ENCODE measurements at places on chromosomes 13 and 19.

DNA sequence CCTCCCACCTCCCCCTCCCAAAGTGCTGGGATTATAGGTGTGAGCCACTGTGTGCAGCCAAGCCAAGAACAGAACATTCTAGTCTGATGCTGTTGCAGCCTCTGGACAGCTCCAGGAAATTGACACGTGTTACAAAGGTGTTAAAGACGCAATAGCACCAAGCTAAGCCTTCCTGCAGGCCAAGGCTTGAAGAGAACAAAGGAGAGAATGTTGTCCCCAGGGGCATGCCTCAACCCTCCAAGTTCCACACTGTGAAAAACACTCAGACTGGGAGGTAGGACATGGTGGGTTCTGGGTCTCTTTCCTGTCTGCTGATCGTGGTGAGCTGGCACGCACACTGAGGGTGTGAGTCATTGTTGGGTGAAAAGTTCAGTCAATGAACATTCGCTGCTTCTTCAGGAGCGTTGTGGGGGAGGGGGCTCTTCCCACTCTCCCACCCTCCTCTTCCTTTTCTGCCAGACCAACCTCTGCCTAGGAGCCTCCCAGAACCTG lies 5.3 kb upstream of the PTPRS start:
- DNase-seq: no peak

GRCh38 chr13:29830000-29830399 lies 20.4 kb downstream of the UBL3 start:
- DNase-seq: no peak

DNA sequence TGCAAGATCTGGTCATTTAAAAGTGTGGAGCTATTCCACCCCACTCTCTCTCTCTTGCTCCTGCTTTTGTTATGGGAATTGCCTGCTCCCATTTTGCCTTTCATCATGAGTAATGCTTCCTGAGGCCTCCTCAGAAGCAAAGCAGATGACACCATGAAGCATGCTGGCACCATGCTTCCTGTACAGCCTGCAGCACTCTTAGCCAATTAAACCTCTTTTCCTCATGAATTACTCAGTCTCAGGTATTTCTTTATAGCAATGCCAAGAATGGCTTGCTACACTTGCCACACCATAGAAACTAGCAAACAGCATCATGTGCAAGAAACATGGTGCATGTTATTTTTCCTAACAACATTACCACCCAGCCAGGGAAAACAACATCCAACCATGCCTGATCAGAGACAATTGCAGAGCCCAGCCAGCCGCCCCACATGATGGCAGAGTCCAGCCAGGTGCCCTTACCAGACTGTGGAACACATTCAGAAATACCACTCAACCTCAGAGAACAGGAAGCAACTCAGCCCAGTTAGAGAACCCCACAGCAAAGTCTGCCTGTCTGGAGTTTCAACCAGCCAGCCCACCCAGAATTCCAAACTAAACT lies 36.9 kb downstream of the SYDE1 start:
- DNase-seq: no peak

DNA sequence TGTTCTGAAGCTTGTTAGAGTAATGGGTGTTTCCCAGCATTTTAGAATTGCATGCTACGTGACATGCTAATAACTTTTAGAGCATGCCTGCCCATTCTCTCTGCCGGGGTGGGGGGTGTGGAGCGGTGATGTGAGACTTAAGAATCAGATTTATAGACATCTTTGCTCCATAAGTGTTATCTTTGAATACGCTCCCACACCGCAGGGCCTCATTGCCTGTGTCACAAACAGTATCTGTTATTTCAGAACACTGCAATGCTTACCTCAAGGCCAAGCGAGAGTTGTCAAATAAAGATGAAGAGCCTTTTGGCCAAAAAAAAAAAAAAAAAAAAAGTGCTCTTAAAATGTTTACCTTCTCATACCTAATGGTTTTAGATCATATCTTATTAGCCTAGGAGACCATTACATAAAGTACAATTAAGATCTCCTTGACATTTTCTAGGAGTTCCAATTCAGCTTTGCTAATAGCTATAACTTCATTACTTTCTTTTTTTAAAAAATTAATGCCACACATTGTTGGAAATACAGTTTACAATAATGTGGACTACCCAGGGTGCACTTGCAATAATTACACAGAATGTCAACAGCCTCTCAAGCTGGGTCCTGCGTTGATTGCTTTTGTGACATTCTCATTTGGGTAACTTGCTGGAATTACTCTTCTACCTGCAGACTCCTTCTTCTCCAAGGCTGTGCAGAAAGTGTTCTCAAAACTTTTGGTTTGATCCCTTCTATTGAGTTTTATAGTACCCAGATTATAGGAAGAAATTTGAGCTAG lies 525.3 kb downstream of the KLF12 start:
- DNase-seq: no peak

DNA sequence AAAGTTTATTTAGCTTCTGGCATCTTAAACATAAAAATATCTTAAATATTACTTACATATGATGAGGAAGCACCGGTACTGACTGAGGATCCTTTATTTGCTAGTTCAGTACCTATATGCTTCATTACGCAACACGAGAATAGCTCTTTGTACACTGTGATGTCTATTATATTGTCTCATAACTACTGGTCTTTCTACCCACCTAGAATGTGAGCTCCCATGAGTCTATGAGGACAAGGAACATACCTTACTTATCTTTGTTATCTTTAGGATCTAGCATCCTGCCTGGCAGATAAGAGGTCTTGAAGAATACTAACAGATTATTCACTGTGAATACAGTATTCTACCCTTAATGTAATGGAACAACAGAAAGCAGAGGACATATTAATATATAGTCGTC lies 124.9 kb downstream of the DNAJC3 start:
- DNase-seq: no peak

DNA sequence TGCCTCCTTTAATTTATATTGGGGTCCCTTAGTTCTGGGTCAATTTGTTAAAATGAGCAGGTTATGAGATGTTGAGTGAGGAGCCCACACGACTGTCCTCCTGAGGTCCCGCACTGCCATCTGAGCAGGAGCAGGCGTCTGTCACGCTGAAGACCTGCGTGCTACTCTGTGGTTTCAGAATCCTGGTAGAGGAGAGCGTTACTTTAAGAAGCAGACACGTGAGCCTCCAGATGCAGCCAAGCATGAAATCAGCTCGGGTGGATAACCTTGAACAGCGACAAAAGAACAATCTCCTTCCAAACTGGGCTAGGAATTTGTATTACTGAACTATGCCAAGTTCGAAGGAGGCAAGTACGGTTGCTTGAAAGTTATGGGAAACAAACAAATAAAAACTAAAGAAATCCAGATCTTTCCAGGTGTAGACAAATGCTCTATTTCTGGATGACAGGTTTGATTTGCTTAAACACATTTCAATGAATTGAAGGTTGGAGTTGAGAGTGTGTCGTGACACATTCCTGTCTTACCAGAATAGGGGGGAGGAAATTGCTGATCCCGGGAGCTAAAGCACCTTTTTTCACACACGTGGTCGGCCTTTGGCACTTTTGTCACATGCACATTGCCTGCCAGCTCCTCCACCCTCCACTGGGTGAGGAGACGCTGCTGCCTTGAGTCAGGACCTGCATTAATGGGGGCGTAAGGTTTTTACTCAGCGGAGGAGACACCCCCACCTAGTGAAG lies 945.5 kb upstream of the SLC10A2 start:
- no peak for DNase-seq

GRCh38 chr13:45007823-45008222 lies 18.5 kb downstream of the GPALPP1 start:
- DNase-seq: no peak

GRCh38 chr19:39736088-39736487 lies 1.7 kb downstream of the CLC start:
- DNase-seq: no peak

All from stimulated activated CD4-positive, alpha-beta T cell treated with anti-CD3 and anti-CD28 coated beads, Interleukin-15, amount 100 ng/mL, for 1 hour (primary cell).